Common myeloid progenitor, CD34-positive (primary cell): ENCODE measurements at places on chromosomes 7 and 10.

DNA sequence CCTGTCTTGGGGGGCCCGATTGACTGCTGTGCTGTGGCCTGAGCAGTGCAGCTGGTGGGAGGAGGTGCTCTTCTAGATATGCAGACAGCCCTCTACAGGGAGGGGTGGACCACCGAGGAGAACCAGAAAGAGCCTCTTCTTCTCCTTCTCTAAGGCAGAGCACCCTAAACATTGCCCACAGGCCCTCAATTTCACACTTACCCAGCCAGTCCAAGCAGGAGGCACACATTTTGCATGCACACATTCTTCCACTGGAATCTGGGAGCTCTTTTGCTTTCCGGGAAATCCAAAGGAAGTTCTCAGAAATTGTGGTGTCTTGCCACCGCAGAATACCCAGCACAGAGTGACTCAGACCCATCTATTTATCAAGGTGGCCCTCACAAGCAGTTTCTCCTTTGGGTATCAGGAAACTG, 45.8 kb downstream of the EEPD1 start:
- DNase-seq, result no peak

- no peak for DNase-seq
Observed at GRCh38 chr7:110987127-110987693, 103.7 kb upstream of the LRRN3 start.

- DNase-seq, result no peak
Observed at GRCh38 chr10:49550563-49550962, 11.6 kb upstream of the ERCC6 start.

DNA sequence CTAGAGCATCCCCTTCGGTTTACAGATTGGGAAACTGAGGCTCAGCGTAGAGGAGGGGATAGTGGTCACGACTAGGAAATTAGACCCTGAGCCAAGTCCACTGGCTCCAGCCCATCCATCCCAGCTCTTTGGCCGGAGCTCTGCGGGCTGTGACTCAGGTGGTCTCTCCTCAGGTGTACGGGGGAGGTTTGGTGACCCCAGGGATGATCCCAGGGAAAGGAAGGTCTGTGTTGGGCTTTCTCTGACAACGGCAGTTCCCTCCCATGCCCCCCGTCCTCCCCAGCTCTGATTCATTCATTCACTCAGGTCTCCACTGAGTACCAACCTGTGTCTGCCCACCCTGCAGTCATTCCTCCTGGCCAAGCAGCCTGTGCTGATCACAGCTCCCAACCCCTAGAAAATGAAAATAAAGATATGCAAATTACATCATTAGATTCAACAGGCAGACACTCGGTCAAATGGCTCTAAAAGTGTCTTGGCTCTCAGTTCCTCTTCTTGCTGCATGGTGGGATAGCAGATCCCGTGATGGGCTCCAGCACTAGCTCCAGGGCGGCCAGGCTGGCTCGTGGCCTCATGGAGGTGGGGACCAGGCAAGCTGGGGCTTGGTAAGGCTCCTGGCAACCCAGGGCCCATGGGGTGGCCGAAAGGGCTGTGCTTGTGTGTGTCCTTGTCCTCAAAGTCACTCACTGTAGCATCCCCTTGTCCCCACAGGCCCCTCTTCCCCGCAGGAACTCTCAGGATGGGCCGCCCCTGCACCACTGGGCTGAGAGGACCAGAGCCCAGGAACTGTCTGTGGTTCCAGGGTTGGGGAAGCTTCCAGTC, 37.8 kb downstream of the CLRN3 start:
- no peak for DNase-seq
